ENCODE measurements at places on chromosomes 4 and X.

DNA sequence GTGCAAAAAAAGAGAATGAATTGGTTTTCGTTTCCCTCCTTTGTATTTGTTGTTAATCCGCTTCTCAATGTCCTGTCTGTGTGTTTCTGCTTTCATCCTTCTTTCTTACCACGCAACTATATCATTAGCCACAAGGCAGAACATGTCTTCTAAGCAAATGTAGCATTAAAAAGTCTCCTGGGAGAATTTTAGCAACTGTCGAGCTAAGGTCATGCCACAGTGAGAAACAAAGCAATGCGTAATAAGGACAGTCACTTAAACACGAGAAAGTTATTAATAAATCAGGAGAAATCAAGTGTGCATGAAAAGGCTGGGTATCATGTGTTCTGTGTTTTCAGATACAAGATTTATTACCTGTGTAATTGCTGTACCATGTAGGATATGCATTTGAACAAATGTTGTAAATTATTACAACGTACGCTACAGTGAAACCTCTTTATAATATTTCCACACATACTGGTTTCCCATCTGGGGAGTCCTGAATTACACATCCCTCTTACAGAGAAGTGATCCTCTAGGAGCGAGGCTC lies 890.8 kb downstream of the TRIML1 start:
- no peak for DNase-seq

DNA sequence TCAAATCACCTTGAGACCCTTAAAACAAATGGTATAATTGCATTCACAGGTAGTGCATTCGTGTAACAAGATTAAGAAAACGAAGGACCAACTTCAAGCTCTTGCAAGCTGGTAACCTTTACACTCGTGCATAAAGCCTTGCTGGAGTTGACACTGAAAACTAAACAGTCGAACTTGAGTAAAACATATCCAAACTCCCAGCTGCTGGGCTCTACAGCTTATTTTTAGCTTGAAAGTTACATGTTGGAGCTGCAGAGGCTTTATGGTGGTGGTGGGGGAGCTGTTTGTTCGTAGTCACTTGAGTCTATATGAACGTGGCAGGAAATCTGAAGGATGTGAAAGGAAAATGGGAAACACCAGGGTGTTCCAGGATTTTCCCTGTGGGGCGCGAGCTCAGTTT lies 2.7 kb upstream of the WDR1 start:
- no peak for DNase-seq

- DNase-seq: no peak
Measured at GRCh38 chr4:24770032-24770584, 25.3 kb upstream of the SOD3 start.

DNA sequence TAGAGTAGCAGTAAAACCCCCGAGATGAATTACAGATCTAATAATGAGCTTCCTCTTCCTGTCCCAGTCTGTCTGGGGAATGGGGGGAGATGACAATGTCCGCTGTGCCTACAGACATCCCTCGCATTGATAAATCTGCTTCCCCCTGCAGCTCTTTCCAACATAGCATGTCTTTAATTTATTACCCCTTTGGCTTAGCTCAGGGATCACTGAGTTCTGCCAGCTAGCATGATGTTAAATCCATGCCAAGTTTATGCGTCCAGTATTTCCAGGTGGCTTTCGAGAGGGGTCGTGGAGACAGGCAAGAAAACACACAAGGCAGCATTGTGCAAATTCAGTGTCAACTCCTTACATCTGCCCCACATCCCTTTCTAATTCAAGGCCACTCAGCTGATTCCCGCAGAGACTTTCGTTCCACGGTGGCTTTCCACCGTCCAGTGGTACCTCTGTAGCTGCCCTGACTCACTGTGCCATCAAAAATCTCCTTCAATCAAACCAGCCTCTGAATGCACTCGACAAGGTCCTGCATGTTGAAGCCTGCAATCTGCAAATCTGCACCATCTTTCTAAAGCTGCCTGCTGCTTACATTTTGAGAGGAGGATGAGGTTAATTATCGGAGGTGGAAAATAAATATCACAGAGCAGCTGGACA lies 75.1 kb downstream of the MXRA5 start:
- no peak for DNase-seq

- no peak for DNase-seq
Measured at GRCh38 chrX:5957506-5957905, 271.2 kb downstream of the NLGN4X start.

GRCh38 chrX:100673397-100673953 lies 29.5 kb downstream of the SRPX2 start:
- DNase-seq: no peak

DNA sequence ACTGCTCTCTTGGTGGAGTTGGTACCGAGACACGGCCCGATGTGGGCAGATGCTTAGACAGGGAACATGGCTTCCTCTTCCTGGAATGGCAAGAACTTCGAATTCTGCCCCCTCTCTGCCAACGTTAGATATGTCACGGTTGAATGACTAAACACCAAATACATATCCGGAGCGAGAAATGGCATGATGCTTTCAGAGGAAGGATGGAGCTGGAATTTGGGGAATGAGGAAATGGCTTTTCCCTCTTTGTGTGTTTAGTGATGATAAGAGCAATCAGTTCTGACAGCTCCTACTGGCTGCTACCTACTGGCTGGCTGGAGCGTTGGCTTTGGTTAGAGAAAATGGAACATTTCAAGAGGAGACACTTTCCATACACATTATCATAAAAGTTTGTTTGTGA lies 140.0 kb downstream of the DHRSX start:
- no peak for DNase-seq

DNA sequence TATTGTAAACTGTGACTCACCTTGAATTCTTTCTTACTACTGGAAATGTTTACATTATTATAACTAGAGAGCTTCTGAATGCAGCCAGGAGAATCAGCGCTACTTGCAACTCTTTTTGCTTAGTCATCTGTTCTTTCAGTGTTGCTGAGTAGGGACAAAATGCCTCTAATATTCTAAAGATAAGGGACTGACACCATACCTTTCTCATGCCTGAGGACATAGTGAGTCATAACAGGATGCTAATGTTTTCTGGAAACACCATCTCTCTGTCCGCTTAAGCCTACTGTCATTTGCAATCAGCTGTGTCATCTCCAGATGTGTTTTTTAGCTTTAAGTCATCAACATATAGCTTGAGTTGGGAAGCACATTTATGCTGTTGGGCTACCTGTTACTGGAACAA lies 108.3 kb downstream of the QRFPR start:
- no peak for DNase-seq

GRCh38 chrX:112081781-112082652 lies 559 bp downstream of the TRPC5 start:
- no peak for DNase-seq

DNA sequence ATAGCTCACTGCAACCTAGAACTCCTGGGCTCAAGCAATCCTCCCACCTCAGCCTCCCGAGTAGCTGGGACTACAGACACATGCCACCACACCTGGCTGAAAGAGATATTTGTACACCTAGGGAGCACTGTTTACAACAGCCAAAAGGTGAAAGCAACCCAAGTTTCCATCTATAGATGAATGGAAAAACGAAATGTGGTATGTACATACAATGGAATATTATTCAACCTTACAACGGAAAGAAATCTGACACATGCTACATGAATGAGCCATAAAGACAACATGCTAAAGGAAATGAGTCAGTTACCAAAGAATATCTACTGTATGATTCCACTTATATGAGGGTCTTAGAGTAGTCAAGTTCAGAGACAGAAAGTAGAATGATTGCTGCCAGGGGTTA lies 52.2 kb downstream of the ABCG2 start:
- no peak for DNase-seq

DNA sequence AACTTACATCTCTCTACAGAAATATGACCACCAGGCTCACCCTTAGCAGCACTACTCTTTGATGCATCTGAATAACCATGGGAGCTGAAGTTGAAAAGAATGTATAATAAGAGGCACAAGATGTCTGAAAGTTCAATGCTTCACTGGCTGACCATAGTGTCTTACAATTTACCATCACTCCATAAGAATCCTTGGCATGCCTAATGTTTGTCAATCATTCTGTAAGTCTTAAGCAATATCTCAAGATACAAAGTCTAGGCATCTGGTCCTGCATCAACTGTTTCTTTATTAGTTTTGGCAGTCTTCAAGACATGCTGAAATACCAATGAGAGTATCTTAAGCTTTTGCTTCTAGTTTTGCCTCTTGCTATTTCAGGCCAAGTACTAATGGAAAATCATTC lies 755.5 kb downstream of the STIM2 start:
- DNase-seq: no peak

GRCh38 chr4:88999392-88999930 lies 57.5 kb downstream of the FAM13A start:
- DNase-seq: no peak

GRCh38 chr4:133483600-133484246 lies 334.6 kb downstream of the PCDH10 start:
- no peak for DNase-seq

DNA sequence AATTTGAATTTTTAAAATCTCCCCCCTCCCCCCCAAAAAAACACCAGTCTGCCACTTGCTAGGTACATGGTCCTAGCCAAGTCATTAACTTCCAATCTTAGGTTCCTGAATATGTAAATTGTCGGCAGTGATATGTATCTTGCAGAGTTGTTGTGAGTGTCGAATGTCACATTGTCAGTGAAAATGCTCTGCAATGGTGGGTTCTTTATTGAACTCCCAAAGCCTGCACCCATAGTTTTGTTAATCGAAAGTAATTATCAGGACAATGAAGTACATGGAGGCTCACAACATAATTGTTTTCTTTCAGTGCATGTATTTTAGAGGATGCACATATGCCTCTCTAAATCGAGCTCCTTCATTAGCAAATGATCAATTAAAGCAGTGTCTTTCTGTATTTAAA lies 185.6 kb upstream of the S100G start:
- DNase-seq: no peak
